ENCODE measurements at places on chromosomes 7 and 10.

- DNase-seq: no peak
These were observed 29.2 kb upstream of the PROSER2 start for GRCh38 chr10:11793762-11794479.

- DNase-seq: no peak
These were observed 130.2 kb downstream of the GPR37 start for GRCh38 chr7:124635416-124635815.

DNA sequence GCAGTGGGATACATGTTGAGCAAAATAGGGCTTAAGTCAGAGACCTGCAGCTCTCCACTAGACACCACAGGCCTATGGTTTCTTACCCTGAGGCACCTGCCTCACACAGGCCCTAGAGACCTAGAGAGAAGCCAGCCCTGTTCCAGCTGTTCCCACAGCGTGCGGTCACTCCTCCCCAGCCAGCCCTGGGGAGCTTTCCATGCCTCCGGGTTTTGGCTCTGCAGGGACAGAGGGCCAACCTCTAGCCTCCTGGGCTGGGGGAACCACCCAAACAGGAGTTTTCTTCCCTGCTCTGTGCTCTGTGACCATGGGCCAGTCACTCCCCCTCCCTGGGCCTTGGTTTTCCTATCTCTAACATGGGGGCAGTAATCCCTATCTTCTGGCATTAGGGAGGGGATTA, 33.0 kb downstream of the SH2B2 start:
- DNase-seq: no peak

- no peak for DNase-seq
These were observed 86.7 kb downstream of the MICU1 start for GRCh38 chr10:72539137-72539536.

DNA sequence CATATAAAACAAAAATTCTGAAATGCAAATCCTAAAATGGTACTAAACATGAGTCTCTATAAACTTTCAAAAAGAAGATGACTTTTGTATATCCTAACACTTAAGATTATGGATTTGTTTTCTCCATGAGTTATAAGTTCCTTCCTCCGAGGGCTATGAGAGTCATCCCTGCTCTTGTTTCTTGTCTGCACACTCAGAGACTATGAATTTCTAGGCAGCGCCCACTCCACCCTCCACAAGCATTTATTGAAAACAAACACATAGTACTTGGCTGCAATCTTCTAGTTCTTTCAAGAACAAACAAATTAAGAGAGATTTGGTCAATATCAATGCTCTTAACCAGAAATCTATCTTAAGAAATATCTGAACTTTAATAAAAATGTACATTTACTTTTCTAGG, 211.7 kb downstream of the DKK1 start:
- no peak for DNase-seq

GRCh38 chr7:11579141-11579540, 252.9 kb downstream of the THSD7A start:
- no peak for DNase-seq

- DNase-seq: no peak
These were observed 50.1 kb downstream of the NSUN6 start for GRCh38 chr10:18601321-18601720.

DNA sequence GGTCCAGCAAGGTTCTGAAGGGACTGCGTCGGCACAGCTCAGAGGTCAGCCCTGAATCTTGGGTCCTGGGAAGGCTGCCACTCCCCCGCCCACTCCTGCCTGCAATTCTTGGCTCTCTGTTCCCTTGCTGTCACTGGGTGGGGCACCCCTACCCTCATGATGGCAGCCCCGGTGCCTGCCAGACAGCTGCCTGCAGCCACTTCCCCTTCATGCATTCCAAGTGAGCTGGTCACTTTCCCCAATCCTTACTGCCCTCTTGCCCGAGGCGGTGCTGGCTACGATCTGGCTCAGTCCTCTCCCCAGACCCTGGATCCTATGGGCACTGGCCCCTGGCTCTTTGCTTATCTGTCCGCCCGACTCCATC, 14.2 kb downstream of the MYL10 start:
- no peak for DNase-seq
